Caco-2 (cell line): ENCODE measurements at places on chromosomes 16 and 17.

- H3K4me3 ChIP-seq: no peak overlapping the region
- no peak overlapping the region for H3K27ac ChIP-seq
- H3K27me3 ChIP-seq: peaks cover 3% of the 10 kb centered on the region; the same call in 1 of the 2 replicates
- peaks cover 13% of the 10 kb centered on the region; the same call in 1 of the 2 replicates for H3K4me1 ChIP-seq
- no peaks in the 10 kb centered on the region for H3K36me3 ChIP-seq
- no peak for DNase-seq
Observed at GRCh38 chr16:66477028-66477515, 50.0 kb downstream of the BEAN1 start.

- no peaks in the 10 kb centered on the region for H3K27me3 ChIP-seq
- H3K4me1 ChIP-seq: peaks cover 12% of the 10 kb centered on the region
- no peak overlapping the region for H3K27ac ChIP-seq
- no peaks in the 10 kb centered on the region for H3K36me3 ChIP-seq
Observed at GRCh38 chr16:28188085-28188916, 23.5 kb downstream of the XPO6 start.

DNA sequence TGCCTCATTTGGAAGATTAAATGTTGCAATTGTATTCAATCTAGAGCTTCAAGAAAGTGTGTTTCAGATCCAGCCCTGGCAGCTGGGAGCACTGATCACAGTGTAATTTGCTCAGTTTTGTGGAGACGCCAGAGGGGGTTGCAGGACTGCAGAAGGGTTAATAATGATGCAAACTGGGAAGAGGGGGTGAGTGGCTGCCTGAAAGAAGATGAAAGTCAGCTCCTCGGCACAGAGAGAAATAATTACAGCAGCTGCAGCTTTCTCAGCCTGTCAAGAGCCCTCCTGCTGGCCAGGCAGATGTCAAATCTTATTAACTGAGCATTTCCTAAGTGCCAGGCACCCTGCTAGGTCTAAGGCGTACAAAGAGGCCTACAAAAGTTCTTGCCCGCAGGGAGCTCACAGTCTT, 97.7 kb downstream of the ZNF18 start:
- H3K4me3 ChIP-seq: no peak overlapping the region
- H3K27ac ChIP-seq: no peak overlapping the region
- H3K27me3 ChIP-seq: no peaks in the 10 kb centered on the region

GRCh38 chr17:39774047-39774446, 36.3 kb downstream of the GRB7 start:
- no peak overlapping the region for H3K4me3 ChIP-seq
- H3K27me3 ChIP-seq: no peaks in the 10 kb centered on the region
- H3K36me3 ChIP-seq: no peaks in the 10 kb centered on the region

DNA sequence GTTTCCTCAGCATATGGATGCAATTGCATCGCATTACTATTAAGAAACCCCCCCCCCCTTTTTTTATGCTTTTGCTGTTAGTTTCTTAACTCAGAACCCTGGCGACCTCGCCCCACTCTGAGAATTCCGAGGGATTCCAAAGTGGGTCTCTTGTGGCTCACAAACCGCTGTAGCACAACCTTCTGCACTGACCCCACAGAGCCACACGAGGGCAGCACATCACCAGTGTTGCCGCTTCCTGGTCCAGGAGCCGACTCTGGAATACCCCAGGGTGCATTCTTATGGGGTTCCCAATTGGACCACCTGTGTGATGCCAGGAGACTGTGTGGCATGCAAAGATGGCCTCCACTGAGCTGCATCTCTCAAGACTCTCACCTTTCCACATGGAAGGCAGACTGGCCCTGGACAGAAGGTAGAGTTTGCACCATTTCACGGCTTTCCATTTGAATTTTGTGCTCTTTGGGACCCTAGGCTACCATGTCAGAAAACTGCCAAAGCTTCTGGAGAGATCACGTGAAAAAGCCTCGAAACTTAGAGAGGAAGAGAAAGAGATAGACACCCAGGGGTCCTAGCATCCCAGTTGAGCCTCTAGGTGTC, 432.7 kb upstream of the ASIC2 start:
- peak; percentile 48 for DNase-seq
- H3K27ac ChIP-seq: no peak overlapping the region
- no peaks in the 10 kb centered on the region for H3K4me1 ChIP-seq
- 0 out of 2 replicates have a peak, but pooled peaks cover 1% of the 10 kb centered on the region for H3K27me3 ChIP-seq

DNA sequence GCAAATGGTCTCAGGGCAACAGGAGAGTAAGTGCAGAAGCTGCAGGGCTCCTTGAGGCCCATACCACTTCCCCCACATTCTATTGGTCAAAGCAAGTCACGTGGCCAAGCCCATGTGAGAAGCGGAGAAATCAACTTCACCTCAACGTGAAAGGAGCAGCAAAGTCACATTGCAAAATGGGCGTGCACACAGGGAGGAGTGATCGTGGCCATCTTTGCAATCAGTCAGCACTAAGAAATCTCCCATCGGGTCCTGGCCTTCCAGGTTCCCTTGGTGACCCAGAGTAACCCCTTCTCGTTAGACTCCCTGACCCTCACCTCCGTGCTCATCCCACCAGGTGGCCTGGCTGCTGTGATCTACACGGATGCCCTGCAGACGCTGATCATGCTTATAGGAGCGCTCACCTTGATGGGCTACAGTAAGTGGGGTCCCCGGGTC, 38.0 kb downstream of the SLC5A11 start:
- DNase-seq: no peak
- no peak overlapping the region for H3K27ac ChIP-seq
- no peaks in the 10 kb centered on the region for H3K27me3 ChIP-seq
- H3K4me3 ChIP-seq: no peak overlapping the region

DNA sequence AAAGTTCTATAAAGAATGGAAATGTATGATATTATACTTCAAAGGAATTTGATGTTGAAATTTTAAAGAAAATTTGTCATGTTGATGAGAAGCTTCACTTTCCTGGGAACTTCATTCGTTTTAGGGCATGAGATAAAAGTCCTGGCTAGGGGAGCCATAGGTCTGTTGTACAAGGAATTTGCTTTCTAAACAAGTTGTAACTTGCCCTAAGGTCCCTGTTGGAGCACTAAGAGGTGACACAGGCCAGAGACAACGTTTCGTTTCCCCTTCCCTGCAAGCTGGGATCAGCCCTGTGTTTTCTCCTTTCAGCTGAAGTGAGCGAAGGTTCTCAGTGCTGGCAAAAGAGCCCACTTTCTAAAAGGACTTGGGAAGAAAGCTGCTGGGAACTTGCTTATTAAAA, 16.6 kb downstream of the PLD6 start:
- H3K36me3 ChIP-seq: no peaks in the 10 kb centered on the region
- H3K4me3 ChIP-seq: no peak overlapping the region
- no peaks in the 10 kb centered on the region for H3K4me1 ChIP-seq
- H3K27me3 ChIP-seq: no peaks in the 10 kb centered on the region

- no peak overlapping the region for H3K4me3 ChIP-seq
- H3K4me1 ChIP-seq: peaks cover 8% of the 10 kb centered on the region
- no peak overlapping the region for H3K27ac ChIP-seq
- no peaks in the 10 kb centered on the region for H3K36me3 ChIP-seq
- no peak for DNase-seq
Observed at GRCh38 chr16:78669994-78670393, 570.5 kb downstream of the WWOX start.

- H3K36me3 ChIP-seq: no peaks in the 10 kb centered on the region
- H3K27ac ChIP-seq: no peak overlapping the region
- DNase-seq: no peak
- no peaks in the 10 kb centered on the region for H3K27me3 ChIP-seq
Observed at GRCh38 chr16:78597809-78598570, 498.5 kb downstream of the WWOX start.

DNA sequence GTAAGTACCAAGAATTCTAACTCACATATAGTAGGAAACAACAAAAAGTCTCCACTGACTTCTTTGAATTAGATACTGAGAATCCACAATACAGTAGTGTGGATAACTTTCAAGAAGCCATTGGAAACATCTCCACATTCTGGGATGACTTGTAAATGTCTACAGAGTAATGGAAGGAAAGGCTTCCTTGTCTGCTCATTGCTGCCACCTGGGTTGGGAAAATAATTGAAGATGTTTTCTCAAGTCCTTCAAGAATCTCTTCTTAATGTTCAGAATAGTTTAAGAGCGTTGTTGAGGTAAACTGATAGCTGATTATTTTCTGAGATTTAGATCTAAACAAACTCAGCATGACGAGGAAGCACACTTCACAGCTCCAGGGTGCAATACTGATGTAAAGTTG, 14.0 kb downstream of the CPSF4L start:
- no peak for DNase-seq
- H3K36me3 ChIP-seq: no peaks in the 10 kb centered on the region
- H3K27ac ChIP-seq: no peak overlapping the region
- H3K27me3 ChIP-seq: no peaks in the 10 kb centered on the region

DNA sequence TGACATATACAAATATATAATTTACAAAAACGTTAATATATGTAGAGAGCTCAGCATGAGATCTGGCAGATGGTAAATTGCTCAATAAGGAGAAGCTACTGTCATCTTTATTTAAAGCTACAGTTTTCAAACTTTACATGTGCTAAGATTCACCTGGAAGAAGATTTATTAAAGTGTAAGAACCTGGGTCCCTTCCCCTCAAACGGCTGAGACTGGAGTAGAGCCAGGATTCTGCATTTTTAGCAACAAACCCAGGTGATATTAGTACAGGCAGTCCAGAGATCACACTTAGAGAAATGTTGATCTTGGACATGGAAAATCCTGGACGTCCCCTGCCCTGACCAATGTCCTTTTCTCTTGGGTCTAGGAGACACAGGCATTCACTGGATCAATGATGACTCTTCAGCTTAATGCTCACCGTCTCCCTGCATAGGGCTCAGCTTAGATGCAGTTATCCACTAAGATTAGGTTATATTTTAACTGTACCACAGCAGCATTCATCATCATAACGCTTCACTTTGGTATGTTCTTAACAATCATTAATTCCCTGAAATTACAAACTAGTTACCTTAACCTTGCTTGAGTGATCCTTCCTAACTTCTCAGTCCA, 20.4 kb downstream of the CDR2 start:
- DNase-seq: no peak
- H3K36me3 ChIP-seq: peaks cover 3% of the 10 kb centered on the region; the same call in 1 of the 2 replicates
- peaks cover 47% of the 10 kb centered on the region for H3K4me1 ChIP-seq
- H3K4me3 ChIP-seq: no peak overlapping the region
- no peaks in the 10 kb centered on the region for H3K27me3 ChIP-seq

DNA sequence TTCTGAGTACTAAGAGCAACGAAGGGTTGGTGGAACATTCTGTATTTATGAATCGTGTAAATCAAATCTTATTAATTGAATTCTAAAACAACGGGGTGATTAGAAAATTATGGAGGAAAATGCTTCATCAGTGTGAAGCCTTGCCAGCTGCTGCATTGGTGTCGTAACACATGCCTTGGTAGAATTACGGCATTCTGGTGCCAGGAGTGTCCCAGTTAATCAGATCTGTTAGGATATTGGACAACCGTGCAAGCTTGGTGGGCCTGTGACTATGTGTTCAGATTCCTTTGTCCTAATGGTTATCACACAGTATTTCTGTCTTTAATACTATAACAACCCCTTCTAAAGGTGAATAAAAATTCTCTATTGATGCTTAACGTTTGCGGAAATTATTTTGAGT, 44.2 kb upstream of the TANC2 start:
- H3K4me1 ChIP-seq: no peaks in the 10 kb centered on the region
- no peak overlapping the region for H3K4me3 ChIP-seq
- no peak overlapping the region for H3K27ac ChIP-seq
- H3K27me3 ChIP-seq: no peaks in the 10 kb centered on the region
- no peak for DNase-seq
- H3K36me3 ChIP-seq: no peaks in the 10 kb centered on the region

DNA sequence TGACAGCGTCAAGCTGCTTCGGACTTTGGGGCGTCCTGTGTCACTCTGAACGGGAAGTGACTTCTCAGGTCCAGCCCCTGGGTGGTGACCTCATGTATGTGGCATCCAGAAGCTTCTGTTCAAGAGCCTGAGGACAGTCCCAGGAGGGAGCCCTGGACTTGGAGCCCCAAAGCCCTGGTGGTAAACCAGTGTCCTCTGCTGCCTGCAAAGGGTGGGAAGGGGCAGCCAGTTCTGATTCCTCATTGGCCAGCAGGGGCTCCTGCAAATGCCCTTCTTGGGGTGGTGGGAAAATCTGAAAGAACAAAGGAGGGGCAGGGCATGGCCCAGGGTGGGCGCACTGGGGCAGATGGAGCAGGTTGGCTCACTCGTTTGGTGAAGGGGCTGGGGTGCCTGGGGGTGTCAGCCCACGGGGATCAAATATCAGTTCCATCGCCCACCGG, 1.6 kb downstream of the OSGIN1 start:
- H3K4me1 ChIP-seq: peaks cover 16% of the 10 kb centered on the region
- H3K36me3 ChIP-seq: no peaks in the 10 kb centered on the region
- peak; percentile 87 for DNase-seq
- no peaks in the 10 kb centered on the region for H3K27me3 ChIP-seq
- H3K27ac ChIP-seq: peak overlapping the region; percentile 94

GRCh38 chr16:14497245-14498082, 132.6 kb downstream of the PARN start:
- DNase-seq: no peak
- H3K36me3 ChIP-seq: no peaks in the 10 kb centered on the region
- peaks cover 13% of the 10 kb centered on the region for H3K4me1 ChIP-seq
- no peaks in the 10 kb centered on the region for H3K27me3 ChIP-seq
- H3K4me3 ChIP-seq: no peak overlapping the region

GRCh38 chr17:48541036-48541576, 3.8 kb downstream of the HOXB2 start:
- H3K36me3 ChIP-seq: no peaks in the 10 kb centered on the region
- no peaks in the 10 kb centered on the region for H3K4me1 ChIP-seq
- no peak overlapping the region for H3K27ac ChIP-seq
- H3K4me3 ChIP-seq: no peak overlapping the region
- no peak for DNase-seq

- H3K27me3 ChIP-seq: no peaks in the 10 kb centered on the region
- no peaks in the 10 kb centered on the region for H3K36me3 ChIP-seq
- H3K4me3 ChIP-seq: no peak overlapping the region
- H3K4me1 ChIP-seq: no peaks in the 10 kb centered on the region
Observed at GRCh38 chr17:9519583-9520272, 55.9 kb downstream of the STX8 start.

GRCh38 chr16:88077328-88078108, 126.3 kb downstream of the BANP start:
- H3K27me3 ChIP-seq: no peaks in the 10 kb centered on the region
- H3K4me3 ChIP-seq: no peak overlapping the region
- H3K27ac ChIP-seq: no peak overlapping the region
- no peaks in the 10 kb centered on the region for H3K36me3 ChIP-seq

- DNase-seq: no peak
- H3K27me3 ChIP-seq: no peaks in the 10 kb centered on the region
Observed at GRCh38 chr16:88058817-88059216, 107.6 kb downstream of the BANP start.

DNA sequence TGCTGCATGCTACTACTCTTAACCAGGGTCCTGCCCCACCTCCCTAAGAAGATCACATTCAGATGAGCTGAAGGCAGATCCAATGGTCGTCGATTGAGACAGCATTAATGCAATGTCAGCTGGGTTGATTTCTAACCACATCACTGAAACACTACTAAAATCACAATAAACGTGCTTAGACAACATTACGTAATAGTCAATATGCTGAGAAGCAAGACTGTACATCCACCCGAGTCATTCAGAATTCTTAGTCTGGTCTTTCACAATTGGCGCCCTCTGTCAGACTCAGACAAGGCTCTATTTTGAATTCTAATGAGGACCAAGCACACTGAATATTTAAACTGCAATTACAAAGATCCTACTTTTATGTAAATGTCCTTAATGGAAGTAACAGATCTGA, 205.2 kb downstream of the STX8 start:
- H3K36me3 ChIP-seq: no peaks in the 10 kb centered on the region
- no peak overlapping the region for H3K27ac ChIP-seq
- H3K27me3 ChIP-seq: no peaks in the 10 kb centered on the region
- no peak for DNase-seq
- H3K4me3 ChIP-seq: no peak overlapping the region

GRCh38 chr16:56113223-56113622, 78.1 kb upstream of the GNAO1 start:
- no peak for DNase-seq
- no peaks in the 10 kb centered on the region for H3K27me3 ChIP-seq
- no peaks in the 10 kb centered on the region for H3K4me1 ChIP-seq
- no peak overlapping the region for H3K27ac ChIP-seq
- H3K4me3 ChIP-seq: no peak overlapping the region
